ENCODE measurements at places on chromosomes 5 and 9.
A peak's percentile ranks its signal among the peaks of the same experiment; 100 is the strongest.

- DNase-seq, result no peak
These were observed 222.4 kb downstream of the CACNA1B start for GRCh38 chr9:138099803-138100598.

GRCh38 chr9:137351781-137352501, 49.9 kb upstream of the NRARP start:
- no peak for DNase-seq

DNA sequence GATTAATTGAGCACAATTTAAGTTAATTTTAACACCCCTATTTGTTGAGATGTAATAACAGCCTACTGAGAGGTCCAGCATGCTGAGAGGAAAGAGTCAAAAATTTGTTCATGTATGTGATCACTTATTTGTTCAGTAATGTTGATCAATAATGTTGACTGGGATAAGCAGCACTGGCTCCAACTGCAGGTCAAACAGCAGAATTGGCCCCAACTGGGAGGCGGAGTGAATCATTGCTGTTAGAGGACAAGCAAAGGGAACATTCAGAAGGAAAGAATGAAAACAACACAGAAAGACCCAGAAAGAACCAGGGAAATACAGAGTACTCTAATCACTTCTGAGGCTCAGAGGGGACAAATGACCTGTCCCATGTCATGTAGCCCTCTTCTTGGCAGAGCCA, 221.1 kb downstream of the COMMD10 start:
- DNase-seq, result no peak

- DNase-seq, result no peak
These were observed 14.4 kb downstream of the CPLX2 start for GRCh38 chr5:175885813-175886212.

DNA sequence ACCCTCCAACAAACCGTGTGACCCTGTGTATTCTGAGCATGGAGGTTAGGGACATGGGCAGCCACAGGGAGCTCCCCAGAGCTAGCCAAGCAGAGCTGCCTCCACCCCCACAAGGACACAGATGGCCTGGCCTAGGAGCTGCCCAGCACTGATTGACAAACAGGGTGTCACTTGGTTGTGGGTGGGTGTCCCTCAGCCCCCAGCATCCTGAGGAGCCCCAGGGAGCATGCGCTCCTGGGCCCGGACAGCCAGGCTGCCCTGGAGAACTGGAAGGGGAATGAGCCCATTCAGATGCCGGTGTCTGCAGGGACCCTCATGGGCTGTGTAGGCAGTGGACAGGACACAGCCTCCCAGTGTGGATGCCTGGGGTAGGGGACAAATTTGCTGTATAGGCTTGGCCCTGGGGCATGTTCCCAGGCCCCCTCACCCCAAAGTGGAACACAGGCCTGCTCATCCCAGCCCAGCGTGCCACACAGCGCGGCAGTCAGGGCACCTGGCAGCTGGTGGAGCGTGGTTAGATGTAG, 124.8 kb upstream of the LMX1B start:
- DNase-seq, result no peak

- DNase-seq, result no peak
These were observed 650 bp downstream of the MRRF start for GRCh38 chr9:122265149-122265915.

DNA sequence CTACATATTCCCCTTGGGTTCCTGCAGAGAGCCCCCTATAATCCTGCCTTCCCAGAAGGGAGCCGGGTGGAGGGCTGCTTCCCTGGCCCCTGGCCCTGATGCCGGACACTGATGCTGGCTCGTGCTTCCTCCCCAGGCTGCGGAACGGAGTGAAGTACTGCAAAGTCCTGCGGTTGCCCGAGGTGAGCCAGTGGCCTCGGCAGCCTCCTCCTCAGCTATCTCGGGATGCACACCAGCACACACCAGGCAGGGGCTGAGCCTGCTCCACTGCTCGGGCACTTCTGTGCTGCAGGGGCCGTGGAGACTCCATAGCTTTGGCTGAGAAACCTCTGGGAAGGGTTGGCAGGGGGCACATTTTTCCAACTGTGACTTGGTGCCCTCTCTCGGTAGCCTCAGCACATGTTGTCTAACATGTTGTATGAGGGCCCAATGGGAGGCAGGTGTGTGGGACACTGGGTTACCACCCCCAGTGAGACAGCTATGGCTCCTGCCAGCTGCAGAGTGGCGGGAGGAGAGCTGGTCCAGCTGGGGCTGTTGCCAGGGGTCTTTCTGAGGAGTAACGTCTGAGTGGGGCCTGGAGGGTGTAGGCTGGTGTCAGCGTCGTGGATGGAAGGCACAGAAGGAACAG, 38.4 kb downstream of the USP20 start:
- no peak for DNase-seq

GRCh38 chr9:33166231-33167083, 679 bp downstream of the B4GALT1 start:
- no peak for DNase-seq

- no peak for DNase-seq
These were observed 58.1 kb downstream of the CDO1 start for GRCh38 chr5:115758356-115758755.

GRCh38 chr9:22060831-22061383, 51.8 kb upstream of the CDKN2B start:
- DNase-seq, result no peak

- DNase-seq, result no peak
These were observed 49.5 kb upstream of the SARDH start for GRCh38 chr9:133787754-133788025.

GRCh38 chr5:138955671-138956295, 80.6 kb upstream of the LRRTM2 start:
- DNase-seq, result no peak

GRCh38 chr5:55421074-55421529, 113.3 kb downstream of the MTREX start:
- no peak for DNase-seq

- DNase-seq, result no peak
These were observed 93.5 kb downstream of the PLPP1 start for GRCh38 chr5:55441107-55441771.

- no peak for DNase-seq
These were observed 93.0 kb downstream of the IRX2 start for GRCh38 chr5:2658447-2658846.

GRCh38 chr9:76949865-76950264, 44.0 kb upstream of the PRUNE2 start:
- DNase-seq, result no peak

DNA sequence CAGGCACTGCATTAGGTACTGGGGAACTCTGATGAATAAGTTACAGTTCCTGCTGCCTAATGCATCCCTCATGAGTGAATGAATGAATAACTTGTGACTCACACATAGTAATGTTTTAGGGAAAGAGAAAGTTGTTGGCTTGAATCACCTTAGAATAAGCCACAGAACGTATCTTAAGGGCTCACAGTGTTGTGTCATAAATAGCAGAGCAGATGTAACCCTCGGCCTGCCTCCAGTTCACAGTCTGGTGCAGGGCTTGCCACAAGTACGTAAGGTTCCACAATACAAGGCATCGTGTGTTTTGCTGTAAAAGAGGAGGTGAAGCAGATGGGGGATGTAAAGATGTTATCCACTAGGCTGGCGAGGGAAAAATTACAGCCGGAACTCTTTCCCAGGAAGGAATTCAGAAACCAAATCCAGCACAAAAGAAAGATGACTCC, 218.7 kb downstream of the TRPM3 start:
- peak; percentile 99 for DNase-seq

DNA sequence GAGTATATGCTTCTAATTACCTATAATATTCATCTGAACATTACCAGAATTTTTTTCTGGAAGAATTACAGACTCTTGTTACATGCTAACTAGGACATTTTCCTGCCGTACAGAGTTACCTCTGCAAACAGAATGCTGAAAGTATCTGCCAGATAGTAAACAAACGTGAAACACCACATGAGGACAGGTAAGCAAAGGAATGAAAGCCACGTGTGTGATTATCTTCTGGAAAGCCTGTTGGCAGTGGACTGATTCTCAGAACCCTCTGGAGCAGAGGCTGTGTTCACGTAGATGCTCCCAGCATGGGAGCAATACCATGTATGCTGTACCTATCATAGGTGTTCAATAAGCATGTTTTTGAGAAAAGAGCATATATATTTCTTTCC, 472.6 kb downstream of the ENC1 start:
- no peak for DNase-seq

Data from AG04449 (cell line).